Esophagus squamous epithelium (tissue), 5 donors: ENCODE measurements at places on chromosomes 3 and 15.

DNA sequence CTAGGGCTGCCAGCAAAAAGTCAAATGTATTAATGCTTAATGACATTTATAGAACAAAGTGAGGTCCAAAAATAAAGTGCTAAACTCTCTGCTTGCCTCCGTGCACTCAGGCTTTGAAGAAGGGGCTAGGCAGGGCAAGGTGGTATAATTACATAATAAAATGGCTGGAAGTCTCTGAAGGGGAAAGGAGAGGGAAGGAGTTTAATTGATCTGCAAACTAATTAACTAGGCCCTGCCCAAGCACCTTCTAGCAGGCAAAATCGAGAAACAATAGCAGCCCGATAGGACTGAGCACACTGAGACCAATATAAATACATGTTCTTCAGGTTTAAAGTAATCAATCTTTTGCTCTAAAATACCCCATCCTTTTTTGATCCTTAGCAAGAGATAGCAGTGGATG is 13.0 kb downstream of the DIS3L start:
- DNase-seq, result no peak

DNA sequence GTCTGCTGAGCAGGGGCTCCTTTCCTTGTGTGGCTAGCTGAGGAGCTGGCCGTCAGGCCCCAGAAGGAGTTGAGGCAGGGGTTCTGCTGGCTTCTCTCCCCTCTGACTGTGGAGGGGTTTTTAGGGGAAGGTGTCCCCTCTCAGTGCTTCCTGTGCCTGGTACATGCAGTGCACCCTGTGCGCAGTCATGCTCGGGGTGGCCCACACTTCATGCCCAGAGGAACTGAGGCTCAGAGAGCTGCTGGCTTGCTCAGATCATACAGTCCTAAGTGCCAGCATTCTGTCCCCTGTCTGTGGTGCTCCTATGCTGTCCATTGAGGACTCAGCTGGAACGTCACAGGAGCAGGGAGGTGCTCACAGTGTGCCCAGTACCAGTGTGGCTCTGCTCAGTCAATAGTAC is 67.9 kb upstream of the PLXNA1 start:
- DNase-seq, result no peak

GRCh38 chr3:76365275-76365674 is 579.9 kb upstream of the ZNF717 start:
- no peak for DNase-seq

DNA sequence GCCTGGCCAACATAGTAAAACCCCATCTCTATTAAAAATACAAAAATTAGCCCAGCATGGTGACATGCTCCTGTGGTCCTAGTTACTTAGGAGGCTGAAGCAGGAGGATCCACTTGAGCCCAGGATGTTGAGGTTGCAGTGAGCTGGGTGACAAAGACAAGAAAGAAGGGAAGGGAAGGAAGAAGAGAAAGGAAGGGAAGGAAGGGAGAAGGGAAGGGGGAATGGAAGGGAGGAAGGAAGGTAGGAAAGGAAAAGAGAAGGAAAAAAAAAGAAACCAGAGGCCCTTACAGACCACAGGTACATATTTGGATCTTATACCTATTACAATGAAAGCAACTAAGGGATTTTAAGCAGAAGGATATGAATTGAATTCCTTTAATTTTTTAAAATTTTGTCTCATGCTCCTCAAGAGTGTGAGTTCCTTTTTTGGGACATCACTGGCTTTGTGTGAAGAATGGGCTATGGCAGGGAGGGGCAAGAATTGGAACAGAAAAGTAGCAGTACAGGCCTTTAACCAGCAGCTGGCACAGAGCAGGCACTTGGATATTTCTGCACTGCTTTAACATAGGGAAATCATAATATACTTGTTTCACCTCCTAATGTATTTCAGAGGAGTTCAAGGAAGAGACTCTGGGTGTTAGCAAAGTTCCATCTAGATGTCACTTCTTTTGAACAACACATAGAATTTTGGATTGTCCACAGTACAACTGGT is 7.9 kb downstream of the RAB27A start:
- no peak for DNase-seq

DNA sequence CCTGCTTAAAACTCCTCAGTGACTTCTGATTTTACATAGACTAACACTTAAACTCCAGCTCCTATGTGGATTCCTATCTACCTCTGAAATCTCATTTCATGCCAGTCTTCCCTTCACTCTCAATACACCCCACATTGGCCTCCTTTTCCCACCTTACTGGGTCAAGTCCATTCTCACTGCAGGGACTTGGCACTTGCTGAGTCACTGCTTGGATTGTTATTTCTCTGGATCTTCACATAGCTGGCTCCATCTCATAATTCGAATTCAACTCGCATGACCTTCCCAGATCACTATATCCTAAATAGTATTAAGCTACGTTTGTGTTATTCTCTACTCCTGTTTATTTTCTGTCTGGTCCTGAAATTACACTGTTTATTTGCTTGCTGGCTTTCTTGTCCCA is 59.6 kb upstream of the FRMD4B start:
- no peak for DNase-seq

- DNase-seq, result no peak
These were observed 502.2 kb upstream of the LMCD1 start for GRCh38 chr3:7999384-7999783.
